ENCODE measurements at places on chromosomes 3 and 15.

DNA sequence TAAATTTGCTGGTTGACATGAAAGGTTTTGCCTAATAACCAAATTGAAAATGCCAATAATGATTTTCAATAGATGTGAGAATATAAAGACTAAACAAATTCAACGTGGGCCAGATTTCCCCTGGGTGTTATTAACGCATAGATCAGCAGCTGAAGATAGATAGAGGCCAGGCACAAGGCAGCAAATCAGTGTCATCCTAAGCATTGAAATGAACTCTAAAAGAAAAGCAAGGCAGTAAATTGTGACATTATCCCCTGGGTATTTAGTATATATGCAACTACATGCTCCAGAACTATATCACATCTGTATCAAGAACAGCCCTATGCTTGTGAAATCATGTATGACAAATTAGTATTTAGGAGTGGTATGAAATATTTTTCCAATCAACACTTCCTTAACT, 167.1 kb upstream of the EPHA3 start:
- DNase-seq, result no peak

DNA sequence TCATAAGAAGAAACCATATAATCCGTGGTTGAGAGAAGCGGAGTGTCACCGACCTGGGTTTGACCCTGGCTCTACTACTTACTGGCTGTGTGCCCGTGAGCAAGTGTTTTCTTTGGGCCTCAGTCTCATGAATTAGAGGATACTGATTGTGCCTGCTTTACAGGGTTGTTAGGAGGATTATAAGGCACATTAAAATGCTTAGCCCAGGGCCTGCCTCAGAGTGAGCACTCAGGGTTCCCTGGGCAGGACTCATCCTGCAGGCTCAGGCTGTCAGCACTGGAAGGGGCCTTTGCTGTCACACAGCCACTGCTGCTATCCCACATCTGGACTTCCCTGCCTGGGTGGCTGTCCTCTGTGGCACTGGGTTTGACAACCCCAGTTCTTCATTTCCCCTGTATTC, 4.7 kb downstream of the PLA2G4F start:
- DNase-seq, result no peak

DNA sequence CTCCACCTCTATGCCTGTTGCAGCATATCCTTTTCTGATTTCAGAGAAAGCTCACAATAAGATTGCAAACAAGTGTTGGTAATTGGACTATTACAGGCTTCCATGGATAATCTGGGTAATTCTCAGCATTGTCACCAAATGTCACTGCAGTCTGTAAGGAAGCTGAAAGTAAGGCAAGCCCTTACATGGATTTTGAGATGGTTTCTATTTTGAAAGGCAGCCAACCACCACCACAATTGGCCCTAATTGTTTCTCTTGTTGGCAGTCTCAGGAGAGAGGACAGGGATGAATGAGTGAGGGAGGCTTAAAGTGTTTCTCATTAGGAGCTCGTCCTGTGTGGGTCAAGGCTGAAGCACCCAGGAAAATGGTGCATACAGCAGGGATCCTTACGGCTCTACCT, 879.9 kb downstream of the TUSC7 start:
- DNase-seq, result no peak

- DNase-seq, result no peak
Measured at GRCh38 chr15:58666957-58667356, 82.5 kb downstream of the ADAM10 start.

GRCh38 chr3:157394411-157394810, 42.2 kb upstream of the PTX3 start:
- no peak for DNase-seq

- DNase-seq, result no peak
Measured at GRCh38 chr3:196988241-196989029, 19.8 kb upstream of the PIGZ start.

- DNase-seq, result no peak
Measured at GRCh38 chr3:56825567-56826438, 24.1 kb upstream of the ARHGEF3 start.

DNA sequence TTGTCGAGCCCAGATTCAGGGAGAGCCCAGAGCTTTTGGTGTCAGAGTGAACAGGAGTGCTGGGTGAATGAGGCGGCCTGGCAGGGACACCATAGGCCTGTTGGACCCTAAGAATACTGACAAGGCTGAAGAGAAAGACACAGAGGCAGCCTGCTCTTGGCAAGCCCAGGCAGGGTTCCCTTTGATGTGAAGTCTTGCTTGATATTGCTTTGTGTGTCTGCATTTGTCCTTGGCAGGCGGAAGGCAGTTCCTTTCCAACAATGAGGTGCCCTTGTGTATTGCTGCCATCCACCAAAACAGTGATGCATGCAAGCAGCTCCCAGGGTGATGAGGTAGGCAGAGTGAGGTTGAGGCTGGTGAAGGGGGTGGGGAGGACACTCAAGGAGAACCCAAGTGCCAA, 152.7 kb upstream of the TSC22D2 start:
- DNase-seq, result no peak

- no peak for DNase-seq
Measured at GRCh38 chr3:46312991-46313390, 40.9 kb upstream of the CCR2 start.

DNA sequence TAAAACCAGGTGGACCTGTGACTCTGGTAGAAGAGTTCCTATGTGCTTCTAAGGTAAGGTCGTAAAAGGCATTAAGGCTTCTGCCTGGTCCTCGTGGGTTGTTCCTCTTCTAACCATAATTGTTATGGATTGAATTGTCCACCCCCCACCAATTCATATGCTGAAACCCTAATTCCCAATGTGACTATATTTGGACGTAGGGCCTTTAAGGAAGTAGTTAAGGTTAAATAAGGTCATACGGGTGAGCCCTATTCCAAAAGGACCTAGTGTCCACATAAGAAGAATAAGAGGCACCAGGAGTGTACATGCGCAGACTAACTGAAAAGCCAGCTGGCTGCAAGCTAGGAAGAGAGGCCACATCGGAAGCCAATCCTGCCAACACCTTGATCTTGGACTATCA, 1.9 kb downstream of the ADPGK start:
- no peak for DNase-seq

GRCh38 chr3:48077815-48078214, 61.6 kb upstream of the MAP4 start:
- no peak for DNase-seq

- DNase-seq, result no peak
Measured at GRCh38 chr15:86483936-86484335, 404.3 kb downstream of the AGBL1 start.

DNA sequence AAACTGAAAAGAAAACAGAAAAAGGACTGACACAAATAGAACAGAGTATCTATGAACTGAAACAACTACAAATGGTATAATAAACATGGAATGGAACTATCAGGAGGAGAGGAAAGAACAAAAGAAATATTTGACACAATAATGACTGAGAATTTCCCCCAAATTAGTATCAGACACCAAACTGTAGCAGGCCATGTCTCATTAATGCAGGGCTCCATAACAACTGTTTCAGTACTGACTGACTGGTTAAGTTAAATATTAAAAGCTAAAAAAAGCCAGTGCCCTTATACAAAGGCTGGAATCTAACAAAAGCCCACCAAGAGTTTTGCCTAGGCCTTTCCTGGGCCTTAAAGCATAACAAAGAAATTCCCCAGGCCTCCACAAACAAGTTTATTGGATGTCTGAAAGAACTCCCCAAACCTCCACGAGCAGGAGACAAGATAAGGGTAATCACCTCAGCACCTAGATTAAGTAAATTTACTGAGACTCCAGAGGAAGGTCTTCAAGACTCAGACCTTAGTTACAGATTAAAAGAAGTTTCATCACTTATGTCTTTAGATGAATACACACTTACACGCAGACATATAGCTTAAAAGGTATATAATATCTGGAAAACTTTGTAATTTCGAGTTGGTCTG, 45.7 kb downstream of the KPNA1 start:
- DNase-seq, result no peak

- no peak for DNase-seq
Measured at GRCh38 chr3:119085070-119085439, 50.4 kb upstream of the IGSF11 start.

DNA sequence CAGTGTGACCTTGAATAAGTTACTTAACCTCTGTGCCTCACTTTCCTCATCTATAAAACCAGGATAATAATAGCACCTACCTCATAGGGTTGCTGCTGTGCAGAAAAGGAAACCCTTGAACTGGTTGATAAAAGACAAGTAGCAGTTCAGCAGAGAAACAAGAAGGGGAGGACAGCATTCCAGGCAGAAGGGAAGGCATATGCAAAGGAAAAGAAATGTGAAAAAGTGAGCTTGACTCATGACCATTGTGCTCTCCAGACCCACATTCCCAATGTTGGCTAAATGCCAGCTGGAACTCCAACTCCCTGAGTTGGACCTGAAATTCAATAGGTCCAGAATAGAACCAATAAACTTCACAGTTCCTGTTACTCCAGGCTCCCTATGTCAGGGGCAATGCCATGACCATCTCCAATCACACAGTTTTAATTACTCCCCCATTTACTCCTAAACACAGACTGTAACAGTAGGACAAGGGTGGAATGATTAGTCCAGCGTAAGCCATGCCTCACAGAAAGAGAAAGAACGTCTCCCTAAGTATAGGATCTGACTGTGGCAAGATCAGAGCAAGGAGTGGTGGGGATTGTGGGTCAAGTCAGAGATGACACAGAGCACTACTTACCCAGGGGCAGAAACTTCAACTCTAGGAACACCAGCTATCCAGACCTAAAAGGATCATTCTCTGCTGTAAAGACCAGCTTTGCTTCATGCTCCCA, 26.9 kb downstream of the PRKAR2A start:
- DNase-seq, result no peak

- no peak for DNase-seq
Measured at GRCh38 chr3:137835096-137835495, 71.0 kb downstream of the SOX14 start.

DNA sequence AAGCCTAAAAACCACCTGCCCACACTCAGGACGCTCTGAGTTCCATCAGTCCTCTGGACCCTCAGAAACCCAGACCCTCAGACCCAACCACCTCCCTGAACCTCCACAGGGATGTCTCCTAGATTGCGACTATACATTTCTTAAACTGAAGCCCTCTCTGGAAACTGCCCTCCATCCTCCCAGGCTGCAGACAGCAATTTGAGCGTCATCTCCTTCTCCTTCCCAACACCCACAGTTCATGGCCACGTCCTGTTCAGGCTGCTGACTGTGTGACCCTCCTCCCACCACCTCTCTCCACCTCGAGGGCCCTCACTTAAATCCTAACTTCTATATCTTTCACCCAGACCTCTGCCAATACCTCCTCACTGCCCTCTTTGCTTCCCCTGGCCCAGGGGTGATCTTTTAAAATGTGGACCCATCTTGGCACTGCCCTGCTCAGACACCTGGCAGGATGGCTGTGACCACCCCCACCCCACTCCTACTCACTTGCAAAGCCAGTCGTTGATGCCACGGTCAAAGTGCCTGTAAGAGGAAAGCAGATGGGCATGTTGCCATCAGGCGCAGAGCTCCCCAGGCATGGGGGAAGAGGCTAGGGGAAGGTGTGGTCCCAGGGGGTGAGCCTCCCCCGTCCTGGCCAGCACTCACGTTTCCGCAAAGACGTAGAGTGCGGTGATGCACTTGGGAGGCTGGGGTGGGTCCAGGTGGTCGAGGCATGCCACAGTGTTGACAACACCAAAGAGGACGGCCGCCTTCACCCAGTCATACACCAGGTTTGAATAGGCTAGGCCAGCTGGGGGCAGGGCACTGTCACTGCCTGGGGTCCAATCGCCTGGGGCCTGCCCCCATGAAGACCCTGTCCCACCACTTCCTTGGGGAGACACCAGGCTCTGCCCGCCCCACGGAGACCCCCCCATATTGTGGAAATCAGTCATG, 6.0 kb downstream of the HHATL start:
- no peak for DNase-seq

Measured in GM18507 (cell line).